T-helper 1 cell (primary cell): ENCODE measurements at places on chromosomes 4 and X.

- DNase-seq: no peak
Measured at GRCh38 chr4:148749403-148749802, 307.2 kb upstream of the NR3C2 start.

DNA sequence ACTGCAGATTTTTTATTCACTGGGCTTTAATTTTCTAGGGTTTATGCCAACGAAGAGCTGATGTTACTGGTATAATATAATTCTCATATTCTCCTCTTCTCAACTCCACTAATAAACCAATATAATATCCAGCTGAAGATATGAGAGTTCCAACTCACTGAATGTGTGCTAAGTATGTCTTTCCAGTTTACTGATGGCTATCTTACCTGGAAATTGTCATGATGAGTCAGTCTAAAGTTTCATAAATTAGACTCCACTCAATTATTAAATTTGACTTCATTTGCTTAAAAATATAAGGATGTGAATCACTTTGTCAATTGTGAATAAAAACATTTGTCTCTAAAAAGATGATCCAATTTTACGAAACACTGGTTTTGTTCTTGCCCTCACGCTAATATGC lies 28.4 kb downstream of the STBD1 start:
- no peak for DNase-seq

DNA sequence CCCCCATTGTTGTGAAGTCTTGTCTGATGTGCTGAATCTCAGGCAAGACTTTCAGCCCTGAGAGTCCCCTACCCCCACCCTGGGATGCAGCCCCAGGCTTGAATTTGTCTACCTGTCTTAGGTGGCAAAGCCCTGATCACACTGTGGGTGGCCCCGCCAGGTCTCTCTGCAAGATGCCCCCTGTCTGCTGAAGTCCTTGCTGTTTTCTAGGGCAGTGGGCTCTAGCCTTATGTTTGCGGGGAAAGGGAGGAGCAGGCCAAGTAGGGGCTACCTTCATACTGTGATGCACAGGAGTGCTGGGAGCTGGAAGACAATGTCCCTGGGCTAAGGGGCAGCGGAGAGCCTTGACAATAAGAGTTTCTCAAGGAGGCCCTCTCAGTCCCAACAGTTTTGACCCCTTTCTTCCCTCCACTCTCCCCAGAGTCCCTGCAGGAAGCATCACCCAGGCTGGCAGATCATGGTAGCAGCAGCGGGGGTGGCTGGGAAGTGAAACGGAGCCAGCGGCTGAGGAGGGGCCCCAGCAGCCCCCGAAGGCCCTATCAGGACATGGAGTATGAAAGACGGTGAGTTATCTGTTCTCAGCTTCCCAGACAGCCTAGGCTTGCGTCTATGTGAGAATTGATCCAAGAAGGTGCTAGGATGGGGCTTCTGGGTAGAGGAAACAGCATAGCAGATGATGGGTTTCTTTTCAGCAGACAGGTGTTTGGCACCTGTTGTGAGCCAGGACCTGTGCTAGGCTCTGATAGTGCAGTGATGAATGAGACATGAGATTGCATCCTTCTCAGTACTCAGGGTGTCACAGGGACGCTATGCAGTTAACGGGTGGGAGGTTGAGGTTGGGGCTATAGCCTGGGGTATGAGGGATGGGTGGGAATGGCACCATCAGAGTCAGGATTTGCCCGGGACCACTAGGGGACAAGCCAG lies 2.2 kb downstream of the RBM10 start:
- DNase-seq: no peak

DNA sequence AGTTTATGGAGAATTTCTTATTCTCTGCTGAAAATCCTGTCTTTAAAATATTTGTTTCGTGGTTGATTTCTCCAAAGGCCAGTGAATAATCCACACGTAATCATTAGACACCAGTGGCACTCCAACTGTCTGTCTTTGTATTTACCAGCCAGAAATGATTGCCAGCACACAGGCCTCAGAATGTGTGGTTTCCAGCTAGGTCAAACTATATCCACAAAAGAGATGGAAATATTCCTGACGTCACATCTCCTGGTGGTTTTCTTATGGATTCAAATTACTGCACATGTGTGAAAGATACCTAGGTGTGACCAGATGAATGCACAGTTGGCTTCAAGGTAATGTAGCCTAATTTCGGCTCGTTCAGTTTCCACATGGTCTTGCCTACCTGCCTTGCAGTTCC lies 27.2 kb upstream of the TENM3 start:
- DNase-seq: no peak

DNA sequence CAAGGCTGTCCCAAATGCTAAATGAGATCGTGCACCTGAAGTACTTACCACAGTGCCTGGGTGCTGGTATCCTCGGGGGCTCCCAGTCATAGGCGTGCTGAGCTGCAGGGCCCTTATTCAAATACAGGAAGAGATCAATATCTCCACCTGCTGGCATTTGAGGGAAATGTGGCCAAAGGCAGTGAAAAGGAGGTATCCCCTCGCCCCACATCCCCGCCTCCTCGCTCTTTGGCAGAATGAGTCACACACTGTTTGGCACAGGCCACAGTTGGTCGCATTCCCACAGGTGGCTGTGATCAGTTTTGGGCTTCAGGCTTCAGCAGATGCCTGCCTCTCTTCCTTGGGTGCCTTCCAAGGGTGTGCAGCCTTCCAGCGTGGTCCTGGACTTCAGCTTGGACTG lies 28.4 kb downstream of the ZNF185 start:
- no peak for DNase-seq

GRCh38 chr4:54173281-54173912 lies 55.7 kb upstream of the PDGFRA start:
- DNase-seq: no peak

GRCh38 chr4:62004881-62005280 lies 804.8 kb downstream of the ADGRL3 start:
- no peak for DNase-seq

- DNase-seq: no peak
Measured at GRCh38 chrX:15399962-15400391, 15.8 kb upstream of the VEGFD start.

GRCh38 chrX:108267557-108267956 lies 170.7 kb downstream of the COL4A6 start:
- DNase-seq: no peak

- no peak for DNase-seq
Measured at GRCh38 chr4:56271131-56271530, 116.2 kb downstream of the AASDH start.

GRCh38 chr4:171376724-171377123 lies 436.5 kb upstream of the GALNTL6 start:
- DNase-seq: no peak

GRCh38 chrX:2608638-2609430 lies 82.3 kb upstream of the CD99 start:
- DNase-seq: peak; percentile 79

DNA sequence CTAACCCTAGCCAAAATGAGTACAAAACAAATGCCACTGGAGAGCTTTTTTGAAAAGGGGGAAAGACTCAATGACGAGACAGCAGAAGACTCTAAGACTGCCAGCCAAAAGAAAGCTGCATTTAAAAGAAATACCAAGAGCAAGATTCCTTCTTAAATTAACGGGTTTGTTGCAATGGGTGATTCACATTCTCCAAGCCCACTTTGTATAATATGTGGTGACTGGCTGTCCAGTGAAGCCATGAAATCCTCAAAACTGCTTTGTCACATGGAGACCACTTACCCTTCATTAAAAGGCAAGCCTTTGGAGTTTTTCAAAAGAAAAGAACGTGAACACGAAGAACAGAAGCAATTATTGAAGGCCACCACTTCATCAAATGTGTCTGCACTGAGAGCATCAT lies 68.2 kb downstream of the MRPL1 start:
- no peak for DNase-seq

DNA sequence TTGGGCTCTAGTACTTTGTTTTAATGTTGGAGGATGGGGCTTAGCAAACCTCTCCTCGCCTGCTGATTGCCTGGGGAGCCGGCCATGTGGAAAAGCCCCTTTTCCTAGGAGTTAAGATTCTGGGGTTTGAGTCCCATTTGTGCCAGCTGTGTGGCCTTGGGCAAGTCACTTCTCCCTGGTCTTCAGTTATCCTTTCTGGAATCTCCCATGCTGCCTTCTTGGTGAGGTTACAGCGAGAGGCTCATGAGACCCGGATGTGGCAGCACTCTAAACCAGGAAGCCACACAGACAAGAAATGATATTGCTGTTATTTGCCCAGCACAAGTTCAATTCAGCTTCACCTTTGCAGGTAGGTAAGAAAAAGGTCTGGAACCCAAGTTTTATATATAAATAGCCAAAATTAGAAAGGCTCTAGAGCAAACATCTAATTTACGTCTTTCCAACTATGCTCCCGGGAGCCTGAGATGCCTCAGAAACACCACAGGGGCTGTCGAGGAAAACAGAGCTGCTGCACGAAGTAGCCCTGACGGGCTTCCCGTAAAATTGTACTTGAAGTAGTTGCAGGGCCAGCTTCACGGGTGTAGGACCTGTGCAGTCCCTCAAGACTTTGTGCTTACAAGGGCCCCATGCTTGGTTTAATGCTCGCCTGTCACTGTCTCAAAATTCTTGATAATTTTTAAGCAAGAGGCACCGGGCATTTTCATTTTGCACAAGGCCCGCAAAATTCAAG lies 8.3 kb upstream of the SASH3 start:
- DNase-seq: peak; percentile 70

DNA sequence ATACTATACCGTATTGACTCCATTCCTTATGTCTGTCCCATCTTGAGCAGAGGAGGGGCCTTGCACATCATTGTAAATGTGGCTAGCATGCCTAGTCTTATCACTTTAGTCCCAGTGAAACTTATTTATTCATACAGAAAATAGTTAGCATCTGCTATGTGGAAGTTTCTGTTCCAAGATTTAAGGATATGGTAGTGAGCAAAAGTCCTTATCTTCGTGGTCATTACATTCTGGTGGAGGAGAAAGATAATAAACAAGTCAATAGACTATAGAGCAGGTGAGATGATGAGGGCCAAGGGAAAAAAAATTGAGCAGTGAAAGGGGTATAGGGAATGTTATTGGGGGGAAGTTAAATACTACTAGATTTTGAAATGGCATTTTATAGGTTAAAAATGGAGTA lies 63.4 kb upstream of the PRRG3 start:
- DNase-seq: no peak

- no peak for DNase-seq
Measured at GRCh38 chr4:87941537-87942392, 33.7 kb upstream of the SPP1 start.

- DNase-seq: peak; percentile 1
Measured at GRCh38 chrX:18424482-18425198, 768 bp upstream of the CDKL5 start.

DNA sequence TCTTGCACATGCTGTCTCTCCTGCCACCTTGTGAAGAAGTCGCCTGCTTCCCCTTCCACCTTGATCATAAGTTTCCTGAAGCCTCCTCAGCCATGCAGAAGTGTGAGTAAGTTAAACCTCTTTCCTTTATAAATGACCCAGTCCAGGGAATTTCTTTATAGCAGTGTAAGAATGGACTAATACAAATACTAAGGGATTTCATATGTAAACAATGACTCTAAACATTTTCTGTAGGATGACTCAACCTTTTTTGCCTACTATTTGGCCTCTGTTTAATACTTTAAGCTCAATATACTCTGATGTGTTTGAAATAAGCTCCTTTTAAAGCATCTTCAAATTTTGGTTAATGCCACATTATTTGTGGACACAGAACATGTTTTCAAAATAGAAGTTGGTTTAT lies 813.5 kb upstream of the SLIT2 start:
- no peak for DNase-seq

- DNase-seq: no peak
Measured at GRCh38 chrX:17773221-17773876, 36.1 kb downstream of the SCML1 start.

DNA sequence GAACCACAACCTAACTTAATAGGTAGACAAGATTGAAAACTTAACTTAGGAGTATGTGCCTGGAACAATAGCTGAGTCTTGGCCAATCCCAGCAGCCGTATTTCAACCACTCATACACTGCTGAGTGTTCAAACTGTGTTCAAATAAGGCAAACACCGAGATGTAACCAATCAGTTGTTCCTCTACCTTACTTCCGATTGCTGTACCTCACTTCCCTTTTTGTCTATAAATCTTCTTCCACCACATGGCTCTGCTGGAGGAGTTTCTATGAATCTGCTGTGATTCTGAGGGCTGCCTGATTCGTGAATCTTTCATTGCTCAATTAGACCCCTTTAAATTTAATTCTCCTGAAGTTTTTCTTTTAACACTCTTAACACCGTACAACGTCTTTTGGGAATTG lies 108.0 kb downstream of the ANAPC4 start:
- DNase-seq: no peak

GRCh38 chrX:112867570-112867969 lies 26.9 kb upstream of the AMOT start:
- no peak for DNase-seq

DNA sequence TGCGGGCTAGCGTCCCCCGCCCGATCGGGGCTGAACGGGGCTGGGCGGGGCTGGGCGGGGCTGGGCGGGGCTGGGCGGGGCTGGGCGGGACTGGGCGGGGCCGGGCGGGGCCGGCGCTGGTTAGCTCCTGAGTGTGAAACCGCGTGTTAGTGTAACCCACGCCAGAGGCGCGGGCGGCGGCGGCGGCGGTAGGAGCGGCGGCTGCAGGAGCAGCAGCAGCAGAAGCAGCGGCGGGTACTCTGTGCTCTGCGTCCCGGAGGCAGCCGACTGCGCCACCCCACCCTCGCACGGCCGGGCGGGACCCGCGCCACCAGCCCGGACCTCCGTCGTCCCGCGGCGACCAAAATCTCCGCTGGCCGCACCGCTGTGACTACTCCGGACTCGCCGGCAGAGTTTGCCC lies 128.1 kb downstream of the LAS1L start:
- DNase-seq: peak; percentile 8
